ENCODE measurements at places on chromosomes 2 and 18.

GRCh38 chr2:176105078-176105729 is 1.9 kb upstream of the HOXD11 start:
- no peak for DNase-seq

DNA sequence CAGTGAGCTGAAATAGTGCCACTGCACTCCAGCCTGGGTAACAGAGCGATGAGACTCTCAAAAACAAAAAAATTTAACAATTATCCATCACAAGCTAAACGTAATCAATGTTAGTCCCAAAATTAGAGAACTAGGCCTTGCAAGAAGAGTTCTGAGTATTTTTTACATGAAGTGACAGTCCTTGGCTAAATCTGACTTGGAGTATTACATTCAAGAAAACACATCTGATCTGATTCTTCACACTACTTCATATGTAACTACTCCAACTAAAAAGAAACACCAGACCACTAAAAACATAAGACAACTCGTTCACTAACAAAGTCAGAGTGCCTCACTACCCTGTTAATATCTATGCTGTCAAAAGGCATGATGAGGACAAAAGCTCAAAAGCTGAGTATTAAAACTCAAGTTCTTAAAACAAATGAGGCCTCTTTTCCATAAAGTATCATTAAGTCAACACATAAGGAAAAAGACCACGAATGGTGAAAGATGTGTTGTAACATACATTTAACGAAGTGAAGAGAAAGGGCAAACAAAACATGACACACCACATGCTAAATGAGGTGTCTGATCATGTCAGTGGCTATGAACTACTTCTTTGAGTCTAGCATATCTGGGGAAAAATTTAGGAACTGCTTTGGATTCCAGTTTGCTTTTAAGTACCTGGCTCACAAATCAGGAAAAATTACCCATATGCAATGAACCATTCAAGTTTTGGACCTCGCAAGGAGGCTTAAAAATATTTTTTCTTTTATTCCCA is 42.4 kb downstream of the TRIP12 start:
- DNase-seq = no peak

- DNase-seq = no peak
These were observed 15.0 kb upstream of the CTDP1 start for GRCh38 chr18:79664525-79665125.

- DNase-seq = no peak
These were observed 25.5 kb upstream of the ITGA4 start for GRCh38 chr2:181431674-181432073.

DNA sequence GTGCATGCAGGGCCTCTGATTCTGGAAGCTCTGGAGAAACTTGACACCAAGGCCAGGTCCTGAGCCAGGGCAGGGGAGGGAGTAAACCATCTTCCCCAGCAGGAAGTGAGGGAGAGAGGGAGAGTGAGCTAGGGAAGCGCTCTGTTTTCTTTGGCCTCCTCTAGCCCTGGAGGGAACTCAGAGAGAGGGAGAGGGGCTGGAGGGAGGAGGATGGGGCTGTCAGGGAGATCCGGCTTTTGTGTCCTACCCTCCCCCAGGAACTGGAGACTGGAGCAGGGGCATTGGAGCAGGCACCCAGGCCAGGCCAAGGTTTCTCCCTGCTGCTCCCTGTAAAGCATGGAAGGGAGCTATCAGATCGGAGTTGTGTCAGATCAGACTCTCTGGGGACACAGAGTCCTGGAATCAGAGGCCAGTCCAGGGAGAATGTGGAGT is 22.7 kb upstream of the PKDCC start:
- no peak for DNase-seq

GRCh38 chr18:28404694-28405093 is 227.8 kb upstream of the CDH2 start:
- DNase-seq = no peak

DNA sequence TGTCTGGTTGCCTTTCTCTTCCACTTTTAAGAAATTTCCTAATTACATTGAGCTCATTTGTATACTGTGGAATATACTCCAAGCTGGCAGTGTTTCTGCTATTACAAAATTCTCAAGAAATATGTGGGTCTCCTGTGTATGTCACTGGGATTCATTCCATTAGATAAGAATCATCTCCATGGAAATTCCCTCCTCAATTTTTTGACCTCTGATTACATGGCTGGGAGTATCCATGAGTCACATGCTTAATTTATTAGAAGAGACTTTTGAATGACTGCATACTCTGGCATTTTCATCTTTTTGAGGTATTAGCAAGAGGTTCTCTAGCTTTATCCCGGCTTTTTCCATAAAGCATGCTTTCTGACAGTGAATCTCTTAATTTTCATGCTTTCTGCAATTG is 665.5 kb upstream of the CNTNAP5 start:
- no peak for DNase-seq

GRCh38 chr2:201118961-201119854 is 3.2 kb downstream of the CFLAR start:
- no peak for DNase-seq

DNA sequence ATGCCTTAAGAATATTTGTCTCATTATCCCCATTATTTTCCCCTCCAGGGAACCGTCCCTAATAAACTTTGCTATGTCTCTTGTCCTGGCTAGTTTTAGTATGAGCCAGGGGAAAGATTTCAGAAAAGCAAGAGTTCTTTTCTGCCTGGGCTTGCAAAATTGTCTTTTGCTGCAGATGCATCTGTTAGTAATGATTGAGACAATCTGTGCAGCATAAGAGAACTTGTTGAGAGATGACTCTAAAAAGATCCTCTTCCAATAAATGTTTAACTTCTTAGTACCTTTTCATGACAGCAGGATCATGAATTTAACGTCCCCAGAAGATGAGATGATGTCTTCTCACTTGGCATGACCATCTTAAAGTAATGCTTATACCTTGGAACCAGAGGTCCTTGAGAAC is 172.5 kb upstream of the CREB1 start:
- no peak for DNase-seq

DNA sequence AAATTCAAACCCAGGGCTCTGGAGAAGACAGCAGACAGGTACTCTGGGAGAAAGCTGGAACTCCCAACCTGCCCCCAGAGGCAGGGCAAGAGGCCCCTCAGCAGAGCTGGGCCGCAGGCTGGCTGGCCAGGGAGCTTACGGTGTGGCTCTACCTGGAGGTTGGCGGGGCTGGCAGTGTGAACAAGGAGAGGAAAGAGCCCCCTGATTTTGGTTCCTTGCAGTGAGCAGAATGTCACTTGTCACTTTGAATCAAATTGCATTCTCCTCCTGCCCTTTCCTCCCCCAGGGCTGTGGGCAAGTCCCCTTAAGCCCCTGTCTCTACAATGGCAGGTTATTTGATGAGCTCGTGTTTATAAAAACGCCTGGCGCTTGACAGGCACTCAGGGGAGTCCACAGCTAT is 32.6 kb downstream of the MYO7B start:
- no peak for DNase-seq

DNA sequence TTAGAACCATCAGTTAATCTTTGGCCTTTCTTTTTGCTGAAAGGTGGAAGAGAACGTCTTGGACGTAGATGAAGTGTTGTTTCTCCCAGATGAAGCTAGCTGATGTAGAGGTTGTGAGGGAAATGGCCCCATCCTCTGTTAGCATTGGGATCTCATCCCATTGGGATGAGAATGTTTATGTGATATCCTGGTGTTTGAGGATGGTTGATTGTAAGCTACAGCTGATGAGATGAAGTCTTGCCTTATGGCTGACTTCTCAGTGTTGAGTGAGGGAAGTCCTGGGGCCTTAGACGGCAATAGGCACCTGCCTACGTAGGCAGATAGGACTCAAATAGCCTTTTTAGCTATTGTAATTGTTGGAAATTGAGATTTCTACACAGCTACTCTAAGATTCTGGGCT is 211.3 kb downstream of the MYCN start:
- DNase-seq = no peak

DNA sequence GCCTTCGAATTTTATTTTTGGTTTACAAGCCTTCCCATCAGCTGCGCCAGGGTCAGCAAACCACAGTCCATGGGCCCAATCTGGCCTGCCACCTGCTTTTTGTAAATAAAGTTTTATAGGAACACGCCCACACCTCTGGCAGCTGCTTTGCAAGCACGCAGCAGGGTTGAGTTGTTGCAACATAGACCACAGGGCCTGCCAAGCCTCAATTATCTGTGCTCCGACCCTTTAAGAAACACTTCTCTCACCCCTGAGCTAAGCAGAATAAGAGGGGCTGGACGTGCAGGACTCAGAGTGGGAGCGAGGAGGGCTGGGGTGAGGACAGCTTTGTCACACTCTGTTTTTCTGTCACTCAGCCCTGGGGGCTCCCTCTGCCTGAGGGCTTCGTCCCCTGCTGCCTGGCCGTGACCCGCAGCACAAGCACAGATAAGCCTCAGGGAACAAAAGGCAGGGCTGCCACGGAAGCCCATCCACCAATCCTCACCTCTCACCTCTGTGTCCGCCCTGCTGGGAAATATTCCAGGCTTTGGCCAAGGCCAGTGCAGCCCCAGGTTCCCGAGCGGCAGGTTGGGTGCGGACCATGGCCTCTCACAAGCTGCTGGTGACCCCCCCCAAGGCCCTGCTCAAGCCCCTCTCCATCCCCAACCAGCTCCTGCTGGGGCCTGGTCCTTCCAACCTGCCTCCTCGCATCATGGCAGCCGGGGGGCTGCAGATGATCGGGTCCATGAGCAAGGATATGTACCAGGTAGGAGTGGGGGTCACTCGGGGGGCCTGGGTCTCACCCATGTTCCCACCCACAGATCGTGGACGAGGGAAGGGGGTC is at the start of gene AGXT:
AGXT (plus strand) TSS at position 539 of the 823 bp plus-strand sequence; CDS start at position 581, 42 bp downstream.
- no peak for DNase-seq

DNA sequence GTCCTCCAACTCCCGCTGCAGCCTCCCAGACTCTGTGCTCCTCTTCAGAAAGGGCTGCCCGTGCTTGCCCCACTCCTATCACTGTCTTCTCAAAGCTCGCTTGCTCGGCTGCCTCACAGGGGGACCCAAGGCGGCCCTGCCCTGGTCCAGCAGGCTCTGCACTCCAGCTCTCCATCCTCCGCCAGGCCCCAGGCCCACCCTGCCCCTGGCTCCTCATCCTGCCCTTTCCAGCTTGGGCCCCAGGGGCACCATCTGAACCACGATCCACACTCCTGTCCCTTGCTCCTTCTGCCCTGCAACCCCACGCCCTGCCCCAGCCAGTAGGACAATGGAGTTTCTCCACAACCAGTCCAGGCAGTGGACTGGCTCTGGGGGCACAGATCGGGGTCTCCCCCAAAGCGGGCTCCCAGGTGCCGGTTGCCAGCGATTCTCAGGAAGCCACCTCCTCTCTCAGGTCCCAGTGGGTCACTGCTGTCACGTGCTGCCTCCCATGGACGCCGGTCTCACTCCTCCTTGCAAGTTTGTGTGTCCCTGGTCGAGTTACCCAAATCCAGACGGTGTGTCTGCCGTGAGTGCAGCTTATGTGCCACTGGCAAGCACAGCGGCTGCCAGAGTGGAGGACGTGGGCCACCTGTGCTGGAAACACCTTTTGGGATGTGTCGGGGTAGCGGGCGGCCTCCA is 238.5 kb downstream of the HDAC4 start:
- DNase-seq = no peak

- DNase-seq = no peak
These were observed 41.0 kb downstream of the TRABD2A start for GRCh38 chr2:84839851-84840250.

DNA sequence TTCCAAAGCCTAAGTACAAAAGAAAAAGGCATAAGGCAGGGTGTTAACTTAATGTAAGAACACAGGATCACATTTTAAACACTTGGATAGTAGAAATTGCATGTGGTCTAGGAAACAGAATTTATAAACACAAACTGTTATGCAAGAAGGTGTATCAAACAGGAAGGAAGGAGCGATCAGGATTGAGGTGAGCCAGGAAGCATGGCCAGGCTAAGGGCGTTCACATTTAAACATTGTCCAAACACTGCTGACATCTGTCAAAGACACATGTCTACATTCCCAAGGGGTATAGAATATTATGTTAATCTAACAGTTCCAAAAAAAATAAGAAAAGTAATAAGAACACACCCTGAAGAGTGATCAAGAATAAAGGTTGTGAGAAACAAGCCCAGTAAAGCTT is 71.3 kb downstream of the CCDC141 start:
- DNase-seq = no peak

- DNase-seq = no peak
These were observed 1641.3 kb upstream of the SLC39A10 start for GRCh38 chr2:194015751-194016150.

DNA sequence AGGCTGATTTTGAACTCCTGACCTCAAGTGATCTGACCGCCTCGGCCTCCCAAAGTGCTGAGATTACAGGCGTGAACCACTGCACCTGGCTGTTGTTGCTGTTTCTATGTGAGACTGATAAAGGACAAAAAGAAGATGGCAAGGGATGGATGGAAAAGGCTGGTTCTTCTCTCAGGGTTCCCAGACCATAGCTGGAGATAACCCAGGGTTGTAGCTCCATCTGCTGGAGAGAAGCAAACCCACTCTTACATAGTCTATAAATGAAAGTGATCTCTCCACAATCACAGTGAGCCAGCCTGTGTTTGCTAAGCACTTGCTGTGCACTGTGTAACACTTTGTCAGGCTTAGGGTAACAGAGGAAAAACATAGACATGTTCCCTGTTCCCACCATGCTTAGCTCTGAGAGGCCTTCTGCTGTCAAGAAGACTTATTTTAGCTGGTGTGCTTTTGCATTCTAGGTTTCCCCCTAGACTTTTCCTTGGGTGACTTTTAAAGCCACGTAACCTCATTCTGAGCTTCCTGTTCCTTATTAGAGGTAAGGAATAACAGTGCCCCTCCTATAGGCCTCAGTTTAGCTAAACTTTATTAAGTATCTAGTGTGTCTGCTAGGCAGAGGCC is 49.7 kb downstream of the LIMS1 start:
- no peak for DNase-seq

- no peak for DNase-seq
These were observed 174.4 kb downstream of the RPIA start for GRCh38 chr2:88865801-88866371.

DNA sequence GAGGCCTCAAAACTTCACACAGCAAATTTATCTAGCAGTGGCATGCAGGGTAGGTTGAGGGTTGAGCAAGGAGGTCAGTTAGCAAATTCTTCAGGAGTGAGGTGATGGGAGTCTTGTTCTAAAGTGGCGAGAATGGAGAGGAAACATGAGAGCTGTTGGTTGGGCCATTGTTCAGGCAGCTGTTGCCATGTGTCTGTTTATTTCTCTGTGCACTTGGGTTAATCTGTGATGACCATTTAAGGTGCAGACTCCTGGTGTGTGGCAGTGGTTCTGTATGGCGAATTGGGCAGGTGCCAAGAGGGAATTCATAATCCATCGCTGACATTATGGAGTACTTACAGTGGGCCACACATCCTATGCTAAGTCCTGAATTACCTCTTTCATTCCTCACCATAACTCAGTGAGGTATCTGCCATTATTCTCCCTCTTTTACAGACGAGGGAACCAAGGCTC is 30.4 kb downstream of the TMEM178A start:
- DNase-seq = no peak

DNA sequence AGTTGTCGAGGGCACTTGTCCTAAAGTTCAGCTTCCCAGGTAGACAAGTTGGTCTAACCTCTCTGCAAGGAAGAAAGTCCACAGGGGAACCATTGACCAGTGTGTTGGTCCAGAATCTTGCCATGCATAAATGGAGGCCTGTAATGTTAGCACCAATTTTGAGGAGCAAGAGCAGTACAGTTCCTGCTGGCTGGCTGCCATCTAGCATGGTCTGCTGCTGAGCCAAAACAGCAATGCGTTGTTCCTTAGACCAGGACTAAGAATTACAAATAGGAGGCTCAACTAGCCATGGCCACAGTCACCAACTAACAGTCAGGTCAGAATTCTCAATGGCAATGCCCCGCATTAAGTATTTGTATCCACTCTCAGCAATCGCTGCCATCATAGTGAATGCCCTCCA is 72.8 kb upstream of the WIPF1 start:
- no peak for DNase-seq

GRCh38 chr2:118222672-118223421 is 134.6 kb downstream of the INSIG2 start:
- DNase-seq = no peak

GRCh38 chr2:190113000-190113399 is 50.5 kb upstream of the MSTN start:
- no peak for DNase-seq

Measured in GM12864 (cell line).